ENCODE measurements at places on chromosomes 3 and 15. TPM values are rescaled to one million over a fixed set of nuclear protein-coding genes. Genes with fewer than 3 reads are reported as not detected.

- no peak overlapping the region for H3K4me3 ChIP-seq
- no peak for DNase-seq
- no peaks in the 10 kb centered on the region for H3K36me3 ChIP-seq
- H3K4me1 ChIP-seq: peaks cover 11% of the 10 kb centered on the region
- H3K27ac ChIP-seq: no peak overlapping the region
- H3K27me3 ChIP-seq: no peaks in the 10 kb centered on the region
Measured at GRCh38 chr15:78307976-78308375, 8.6 kb upstream of the SKIC8 start.

GRCh38 chr3:15575446-15575845 lies 25.9 kb downstream of the HACL1 start:
- H3K27ac ChIP-seq: no peak overlapping the region
- peaks cover 11% of the 10 kb centered on the region for H3K4me1 ChIP-seq
- H3K27me3 ChIP-seq: no peaks in the 10 kb centered on the region
- no peak for DNase-seq
- peaks cover 59% of the 10 kb centered on the region for H3K36me3 ChIP-seq
- no peak overlapping the region for H3K4me3 ChIP-seq

GRCh38 chr3:125200731-125201139 lies 11.8 kb downstream of the SLC12A8 start:
- no peak overlapping the region for H3K4me3 ChIP-seq
- no peak for DNase-seq
- no peaks in the 10 kb centered on the region for H3K36me3 ChIP-seq

DNA sequence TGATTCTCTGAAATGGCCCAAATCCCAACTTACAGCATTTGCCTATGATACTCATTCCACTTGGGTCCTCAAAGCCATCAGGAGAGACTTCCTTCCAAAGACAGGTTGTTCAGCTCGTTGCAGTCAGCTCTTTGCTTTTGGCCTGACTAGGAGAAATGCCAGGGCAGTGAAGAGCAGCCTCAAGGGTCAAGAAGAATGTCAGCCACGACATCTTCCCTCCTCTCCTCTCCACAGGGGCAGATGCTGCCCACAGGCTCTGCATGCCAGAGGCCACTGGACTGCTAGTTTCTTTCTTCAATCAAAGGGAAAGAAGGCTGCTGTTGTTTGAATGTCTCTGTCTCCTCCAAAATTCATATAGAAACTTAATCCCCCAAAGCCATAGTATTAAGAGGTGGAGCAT lies 201.7 kb upstream of the PFN2 start:
- no peak overlapping the region for H3K27ac ChIP-seq
- peaks cover 5% of the 10 kb centered on the region for H3K4me1 ChIP-seq
- H3K4me3 ChIP-seq: no peak overlapping the region
- H3K27me3 ChIP-seq: no peaks in the 10 kb centered on the region

GRCh38 chr3:69283496-69283895 lies 102.4 kb downstream of the FRMD4B start:
- peaks cover 4% of the 10 kb centered on the region for H3K4me1 ChIP-seq
- H3K4me3 ChIP-seq: no peak overlapping the region
- DNase-seq: no peak
- no peaks in the 10 kb centered on the region for H3K36me3 ChIP-seq

DNA sequence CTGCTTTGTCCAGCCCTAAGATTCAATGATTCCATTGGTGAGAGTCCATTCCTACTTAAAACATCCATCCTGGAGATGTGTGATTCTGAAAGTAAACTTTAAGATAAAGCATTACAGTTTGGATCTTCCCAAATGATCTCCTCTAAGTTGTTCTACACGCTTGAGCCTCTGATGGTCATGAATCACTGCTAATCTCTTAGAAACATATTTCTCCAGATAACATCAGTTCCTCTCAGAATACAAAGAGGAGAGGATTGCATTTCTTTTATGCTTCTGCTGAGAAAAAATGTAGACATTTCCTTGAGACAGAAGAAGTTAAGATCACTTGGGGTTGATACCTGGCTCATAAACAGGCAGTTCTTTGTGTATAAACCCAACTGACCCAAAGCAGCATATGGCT lies 281.2 kb upstream of the DPH6 start:
- no peaks in the 10 kb centered on the region for H3K27me3 ChIP-seq
- DNase-seq: no peak
- H3K4me1 ChIP-seq: no peaks in the 10 kb centered on the region
- H3K36me3 ChIP-seq: no peaks in the 10 kb centered on the region

ZNF660 gene
- polyA plus RNA-seq: 1.4 TPM

CDHR4 gene
- 0.13 TPM for polyA plus RNA-seq

B3GALNT1 gene
- 0.32 TPM for polyA plus RNA-seq

CNBP gene
- 240 TPM for polyA plus RNA-seq

GOLGA8M gene
- not detected for polyA plus RNA-seq

All from SK-N-SH (cell line).